Kidney epithelial cell (primary cell): ENCODE measurements at places on chromosomes 1 and 21.
A peak's percentile ranks its signal among the peaks of the same experiment; 100 is the strongest.

DNA sequence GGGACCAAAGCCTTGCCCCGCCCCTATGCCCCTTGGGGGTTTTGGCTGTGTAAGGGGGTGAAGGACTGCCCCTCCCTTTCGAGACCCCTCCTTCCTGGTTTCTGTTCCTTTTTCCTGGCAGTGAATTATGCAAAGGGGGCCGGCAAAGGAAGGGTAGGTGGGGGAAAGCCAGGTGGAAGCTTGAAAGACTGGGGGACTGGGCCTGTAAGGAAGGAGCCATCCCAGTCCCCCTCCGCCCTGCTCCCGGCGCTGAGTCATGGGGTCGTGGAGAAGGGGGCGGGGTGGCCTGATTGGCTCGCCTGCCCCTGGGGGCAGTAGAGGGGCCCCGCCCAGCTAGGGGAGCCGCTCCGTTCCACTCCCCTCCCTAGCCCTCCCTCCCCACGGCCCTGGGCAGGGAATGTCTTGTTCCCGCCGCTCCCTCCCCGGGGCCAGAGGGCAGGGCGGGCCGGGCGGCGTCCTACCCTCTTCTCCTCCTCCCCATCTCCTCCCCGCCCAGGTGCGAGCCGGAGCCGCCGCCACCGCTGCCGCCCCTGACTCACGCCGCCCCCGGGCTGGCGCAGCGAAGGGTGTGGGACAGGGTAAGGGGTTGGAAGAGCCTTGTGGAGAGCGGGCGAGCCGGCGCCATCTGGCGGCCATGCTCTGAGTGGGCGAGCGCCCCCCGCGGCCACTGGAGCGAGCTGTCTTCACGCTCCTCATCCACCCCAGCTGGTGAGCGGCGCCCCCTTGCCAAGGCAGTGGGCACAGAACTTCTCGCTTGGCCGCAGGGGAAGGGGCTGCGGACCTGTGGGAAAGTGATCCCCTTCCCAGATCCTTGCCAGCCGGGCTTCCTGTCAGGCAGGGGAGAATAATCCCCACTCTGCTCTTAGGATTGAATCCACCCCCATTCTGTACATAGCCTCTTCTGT lies 14.7 kb downstream of the ZBTB7B start:
- DNase-seq: no peak

GRCh38 chr1:213245260-213245910 lies 194.3 kb downstream of the RPS6KC1 start:
- DNase-seq: no peak

- DNase-seq: no peak
Measured at GRCh38 chr1:44270686-44271628, 57.7 kb downstream of the DMAP1 start.

DNA sequence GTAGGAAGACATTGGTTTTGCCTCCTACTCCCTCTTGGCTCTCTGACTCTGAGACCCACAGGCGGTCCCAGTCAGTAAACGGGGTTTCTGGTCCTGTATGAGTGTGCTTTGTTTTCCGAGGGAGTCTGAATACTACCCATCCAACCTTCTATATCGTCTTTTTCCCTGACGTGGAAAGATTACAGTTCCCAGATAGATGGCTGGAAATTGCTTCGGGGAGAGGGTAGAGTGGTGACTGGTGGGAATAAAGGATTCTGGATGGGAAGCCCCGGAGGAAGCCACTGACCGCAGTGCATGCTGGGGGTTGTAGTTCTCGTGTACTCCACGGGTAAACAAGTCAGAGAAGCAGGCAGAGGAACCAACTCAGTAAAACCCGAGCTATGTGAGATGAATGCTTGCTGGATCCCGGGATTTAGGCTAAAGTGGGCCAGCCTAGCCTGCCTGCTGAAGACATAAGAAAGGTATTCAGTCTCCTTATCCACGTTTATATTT lies 66.2 kb upstream of the IRF2BP2 start:
- peak; percentile 26 for DNase-seq

DNA sequence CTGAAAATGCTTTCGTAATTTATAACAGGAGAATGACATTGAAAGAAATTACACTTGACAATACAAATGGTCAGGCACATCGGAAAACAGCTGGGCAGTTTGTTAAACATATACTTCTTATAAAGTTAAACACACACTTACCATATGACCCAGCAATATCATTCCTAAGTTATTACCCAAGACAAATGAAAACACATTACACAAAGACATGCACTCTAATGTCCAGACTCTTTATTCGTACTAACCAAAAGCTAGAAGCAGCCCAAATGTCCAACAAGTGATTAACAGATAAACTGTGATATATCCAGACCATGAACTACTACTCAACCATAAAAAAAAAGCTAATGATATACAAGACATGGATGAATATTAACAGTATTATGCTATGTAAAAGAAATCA lies 8.5 kb downstream of the AKT3 start:
- no peak for DNase-seq

- DNase-seq: no peak
Measured at GRCh38 chr1:69671363-69672010, 103.8 kb downstream of the LRRC7 start.

GRCh38 chr21:31543191-31543590 lies 116.3 kb upstream of the SOD1 start:
- no peak for DNase-seq

DNA sequence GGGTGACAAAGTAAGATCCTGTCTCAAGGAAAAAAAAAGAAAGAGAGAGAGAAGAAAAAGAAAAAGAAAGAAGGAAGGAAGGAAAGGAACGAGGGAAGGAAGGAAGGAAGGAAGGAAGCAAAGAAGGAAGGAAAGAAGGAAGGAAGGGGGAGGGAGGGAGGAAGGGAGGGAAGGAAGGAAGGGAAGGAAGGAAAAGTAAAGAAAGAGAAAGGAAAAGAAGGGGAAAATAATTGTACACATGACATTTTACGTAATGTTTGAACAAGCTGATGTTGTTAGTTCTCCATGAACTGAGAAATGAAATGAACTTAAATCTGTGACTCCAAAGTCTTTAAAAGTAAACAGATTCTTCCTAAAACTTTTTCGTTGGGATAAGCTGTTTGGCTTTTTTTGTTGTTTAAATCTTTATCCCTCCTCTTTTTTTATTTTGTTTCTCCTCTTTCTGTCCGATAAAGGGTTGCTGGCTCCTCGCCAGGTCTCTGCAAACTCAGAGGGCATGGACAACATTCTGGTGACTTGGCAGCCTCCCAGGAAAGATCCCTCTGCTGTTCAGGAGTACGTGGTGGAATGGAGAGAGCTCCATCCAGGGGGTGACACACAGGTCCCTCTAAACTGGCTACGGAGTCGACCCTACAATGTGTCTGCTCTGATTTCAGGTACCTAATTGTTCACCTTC lies 59.8 kb downstream of the IL12RB2 start:
- no peak for DNase-seq

GRCh38 chr1:10900691-10901090 lies 104.2 kb upstream of the CASZ1 start:
- no peak for DNase-seq

- no peak for DNase-seq
Measured at GRCh38 chr1:209157546-209158249, 425.8 kb upstream of the CAMK1G start.

DNA sequence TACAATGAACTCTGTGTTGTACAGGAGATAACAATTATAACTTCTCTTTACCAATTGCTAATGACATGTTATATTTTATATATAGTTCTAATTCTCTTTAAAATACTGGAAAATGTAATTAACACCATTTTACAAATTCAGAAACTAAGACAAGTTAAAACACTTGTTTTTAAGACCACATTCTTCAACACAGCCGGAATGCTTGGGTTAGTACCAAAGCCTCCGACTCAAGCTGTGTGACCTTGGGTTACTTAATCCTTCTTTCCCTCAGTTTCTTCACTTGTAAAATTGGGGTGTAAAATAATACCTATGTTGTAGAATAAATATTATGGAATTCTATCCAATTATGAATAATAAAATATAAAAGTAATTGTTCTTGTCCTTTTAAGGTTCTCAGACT lies 378.7 kb downstream of the USH2A start:
- no peak for DNase-seq

DNA sequence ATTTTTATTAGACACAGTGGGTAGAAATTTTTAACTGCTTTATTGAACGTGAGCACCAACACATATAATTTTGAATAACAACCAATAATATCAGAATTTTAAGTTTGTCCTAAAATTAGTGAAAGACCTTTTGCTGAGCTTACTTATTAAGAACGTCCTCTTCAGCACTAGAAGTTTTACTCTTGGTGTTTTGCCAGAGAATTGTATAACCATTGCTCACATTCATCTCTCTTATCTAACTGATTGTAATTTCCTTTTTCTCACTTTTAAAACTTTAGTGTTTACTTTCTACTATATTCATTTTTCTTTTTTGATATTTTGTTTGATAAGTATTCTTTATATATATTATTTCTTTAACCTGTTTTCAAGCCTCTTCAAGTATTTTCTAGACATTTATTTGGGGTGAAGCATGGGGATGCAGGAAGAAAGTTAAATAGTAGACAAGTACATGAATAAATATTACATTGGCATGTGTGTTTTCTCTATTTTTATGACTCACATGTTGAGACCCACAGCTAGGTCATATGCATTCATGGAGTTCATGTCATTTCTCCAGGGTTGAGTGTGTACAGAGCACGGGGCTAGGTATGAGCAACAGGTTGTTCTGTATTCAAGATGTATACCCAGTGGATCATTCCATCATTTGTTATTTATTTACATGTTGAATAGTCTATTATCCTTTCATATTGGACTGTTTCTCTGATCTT lies 90.6 kb downstream of the ATP6V1G3 start:
- DNase-seq: no peak

GRCh38 chr21:33945652-33946270 lies 30.2 kb upstream of the ATP5PO start:
- DNase-seq: no peak

GRCh38 chr1:156295391-156295947 lies at the start of gene GLMP:
Gene GLMP (minus strand): TSS chr1:156295679. CDS start chr1:156295645, 34 bp downstream.
- no peak for DNase-seq

DNA sequence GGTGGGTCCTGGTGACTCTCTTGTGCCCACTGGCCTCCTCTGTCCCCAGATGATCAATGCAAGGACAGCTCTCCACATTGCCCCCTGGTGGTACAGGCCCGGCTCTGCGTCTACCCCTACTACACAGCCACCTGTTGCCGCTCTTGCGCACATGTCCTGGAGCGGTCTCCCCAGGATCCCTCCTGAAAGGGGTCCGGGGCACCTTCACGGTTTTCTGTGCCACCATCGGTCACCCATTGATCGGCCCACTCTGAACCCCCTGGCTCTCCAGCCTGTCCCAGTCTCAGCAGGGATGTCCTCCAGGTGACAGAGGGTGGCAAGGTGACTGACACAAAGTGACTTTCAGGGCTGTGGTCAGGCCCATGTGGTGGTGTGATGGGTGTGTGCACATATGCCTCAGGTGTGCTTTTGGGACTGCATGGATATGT lies 10.8 kb downstream of the ADAMTSL4 start:
- no peak for DNase-seq

GRCh38 chr1:193431265-193431977 lies 245.0 kb upstream of the B3GALT2 start:
- DNase-seq: no peak

DNA sequence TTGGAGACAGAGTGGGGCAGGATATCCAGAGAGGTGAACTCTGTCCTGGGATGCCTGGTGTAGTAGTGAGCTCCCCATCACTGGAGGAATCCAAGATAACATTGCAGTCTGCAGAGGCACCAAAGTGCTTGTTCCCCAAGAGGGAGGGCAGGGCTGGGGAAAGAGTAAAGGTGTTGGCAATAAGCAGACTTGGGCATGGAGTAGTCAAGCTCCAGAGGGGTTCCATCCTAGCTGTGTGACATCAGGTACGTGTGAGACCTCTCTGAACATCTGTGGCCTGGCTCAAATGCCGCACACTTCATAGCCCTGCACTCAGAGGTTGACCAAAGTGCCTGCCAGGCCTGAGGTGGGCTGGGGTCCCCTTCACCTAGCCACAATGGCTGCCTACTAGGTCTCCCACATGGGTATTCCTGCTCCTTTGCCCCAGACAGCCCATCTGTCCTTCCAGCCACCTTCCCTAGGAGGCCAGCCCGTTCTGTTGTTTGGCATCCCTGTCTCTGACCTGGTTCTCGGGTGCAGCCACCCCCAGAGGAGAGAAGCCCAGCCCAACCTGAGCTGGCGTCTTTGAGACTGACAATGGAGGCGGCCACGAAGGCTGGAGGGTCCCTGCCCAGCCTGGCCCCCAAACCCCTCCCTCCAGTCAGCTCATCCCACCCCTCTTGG lies 2.8 kb upstream of the ARF1 start:
- DNase-seq: no peak

- DNase-seq: no peak
Measured at GRCh38 chr1:74650561-74650960, 23.0 kb downstream of the ERICH3 start.

- no peak for DNase-seq
Measured at GRCh38 chr1:7752512-7753417, 18.3 kb upstream of the VAMP3 start.

- DNase-seq: no peak
Measured at GRCh38 chr1:185541871-185542301, 192.3 kb upstream of the HMCN1 start.

DNA sequence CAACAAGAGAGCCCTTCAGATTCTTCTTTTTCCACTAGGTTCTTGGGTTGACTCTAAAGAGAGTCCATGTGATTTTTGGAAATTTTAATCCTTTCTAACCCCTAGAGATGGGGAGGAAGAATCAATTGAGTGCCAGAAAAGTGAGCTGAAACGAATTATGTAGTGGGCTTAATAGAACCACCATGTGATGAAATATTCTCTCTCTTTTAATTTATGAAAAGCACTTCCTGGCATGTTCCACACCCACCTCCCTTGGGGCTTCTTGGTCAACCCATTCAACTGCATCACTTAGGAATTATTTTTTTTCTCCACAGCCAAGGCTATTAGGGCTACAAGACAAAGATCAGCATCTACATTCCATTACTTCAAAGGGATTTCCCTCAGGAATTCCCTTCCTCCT lies 79.6 kb downstream of the ZC3H11B start:
- DNase-seq: no peak

DNA sequence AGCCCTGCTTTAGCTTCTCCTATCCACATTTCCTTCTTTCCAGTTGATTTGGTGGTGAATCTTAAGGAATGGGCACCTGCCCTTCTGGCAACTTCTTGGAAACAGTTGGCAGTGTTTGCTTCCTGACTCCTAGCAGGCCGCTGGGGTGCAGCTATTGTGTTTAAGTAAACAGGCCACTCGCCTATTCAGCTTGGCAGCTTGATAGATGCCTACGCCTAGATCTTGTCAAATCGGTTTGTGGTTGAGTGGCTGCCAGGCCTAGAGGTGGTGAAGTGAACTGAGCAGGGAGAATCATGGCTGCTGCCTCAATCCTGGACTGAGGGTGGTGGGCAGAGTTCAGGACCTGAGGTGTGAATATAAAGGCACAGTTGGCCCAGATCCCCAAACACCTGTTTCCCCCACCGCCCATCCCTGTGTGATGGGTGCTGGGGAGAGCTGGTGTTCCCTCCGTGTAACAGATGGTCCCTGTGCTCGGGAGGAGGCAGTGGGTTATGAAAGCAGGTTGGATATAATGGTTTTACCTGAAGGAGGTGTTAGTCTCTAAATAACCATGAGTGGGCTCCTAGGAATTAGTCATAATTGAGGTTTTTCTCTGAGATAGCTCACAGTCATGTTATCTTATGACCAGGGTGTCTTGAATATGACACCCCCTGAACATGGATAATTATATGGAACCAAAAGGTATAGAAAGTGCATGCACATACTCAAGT lies 940 bp upstream of the PLA2G2C start:
- no peak for DNase-seq
